ENCODE measurements at places on chromosomes 1 and 21. TPM values are rescaled to one million over a fixed set of nuclear protein-coding genes. Genes with fewer than 3 reads are reported as not detected.

STUM gene
- not detected for total RNA-seq

TMEM269 gene
- 0.05 TPM for total RNA-seq

CGN gene
- total RNA-seq, result 10.7 TPM

SIPA1L2 gene
- total RNA-seq, result 12.4 TPM

VANGL1 gene
- 11.8 TPM for total RNA-seq

DCAF6 gene
- 25.1 TPM for total RNA-seq

ADAM30 gene
- total RNA-seq, result not detected

CCDC30 gene
- total RNA-seq, result 0.09 TPM

OR14K1 gene
- not detected for total RNA-seq

KIF14 gene
- total RNA-seq, result 10.2 TPM

NR5A2 gene
- total RNA-seq, result not detected

BSND gene
- not detected for total RNA-seq

AMY1B gene
- not detected for total RNA-seq
